NCI-H2171 (cell line): ENCODE measurements at places on chromosomes 6 and 20.

DNA sequence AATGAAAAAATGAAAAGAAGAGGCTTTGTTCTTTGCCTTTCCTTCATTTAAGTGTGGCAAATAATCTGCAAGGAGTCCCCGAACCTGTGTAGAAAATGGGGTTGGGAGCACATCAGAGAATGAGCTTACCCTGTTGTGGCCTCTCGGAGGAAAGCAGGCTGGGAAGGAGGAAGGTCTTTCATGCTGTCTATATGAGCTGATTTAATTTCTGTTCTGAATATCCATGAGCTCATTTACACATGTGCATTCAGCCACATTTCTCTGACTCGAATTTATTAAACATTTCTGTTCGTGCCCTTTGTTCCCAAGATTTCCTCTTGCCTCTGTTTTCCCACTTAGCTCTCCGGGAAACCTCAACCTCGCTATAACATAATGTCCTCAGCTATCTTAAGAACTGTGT lies 584.4 kb upstream of the CDH4 start:
- DNase-seq: no peak

DNA sequence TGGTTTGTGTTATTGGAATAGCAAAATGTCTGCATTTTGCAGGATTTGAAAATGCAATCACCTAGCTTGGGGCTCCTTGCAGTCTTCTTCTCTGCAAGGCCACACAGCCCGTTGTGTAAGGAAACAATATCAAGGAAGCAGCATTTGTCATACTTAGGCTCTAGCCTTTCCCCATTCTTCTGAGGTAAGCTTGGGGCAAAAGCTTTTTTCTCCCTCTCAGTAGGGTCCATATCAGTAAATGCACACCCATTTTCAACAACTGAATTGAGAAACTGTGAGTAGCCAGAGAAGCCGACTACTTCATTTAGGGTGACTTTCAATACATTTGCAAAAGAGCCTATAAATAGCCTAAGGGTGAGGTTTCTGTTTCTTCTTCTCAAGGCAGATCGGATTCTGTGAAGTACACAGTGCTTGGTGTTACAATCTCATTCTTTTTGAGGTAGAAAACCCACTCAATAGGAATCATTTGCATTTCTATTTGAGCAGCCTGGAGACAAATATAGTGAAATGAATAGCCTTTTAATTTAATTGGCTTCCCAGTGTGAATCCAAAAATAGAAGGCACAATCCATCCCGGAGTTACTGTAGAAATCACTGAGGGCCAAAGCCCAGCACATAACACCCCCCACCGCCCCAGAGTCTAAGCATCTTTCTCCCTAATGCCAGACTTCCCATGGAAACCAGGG lies 61.8 kb downstream of the BTBD3 start:
- DNase-seq: no peak

DNA sequence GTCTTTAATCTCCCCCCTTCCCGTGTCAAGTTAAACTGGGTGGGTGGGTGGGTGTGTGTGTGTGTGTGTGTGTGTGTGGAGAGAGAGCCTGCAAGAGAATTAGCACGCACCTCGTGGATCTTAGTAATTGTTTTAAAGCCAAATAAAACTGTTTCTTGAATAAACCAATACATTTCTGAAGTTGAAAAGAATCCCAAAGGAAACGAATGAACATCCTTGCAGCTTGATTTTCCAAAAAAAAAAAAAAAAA lies 381 bp upstream of the BICRAL start:
- DNase-seq: peak; percentile 15

DNA sequence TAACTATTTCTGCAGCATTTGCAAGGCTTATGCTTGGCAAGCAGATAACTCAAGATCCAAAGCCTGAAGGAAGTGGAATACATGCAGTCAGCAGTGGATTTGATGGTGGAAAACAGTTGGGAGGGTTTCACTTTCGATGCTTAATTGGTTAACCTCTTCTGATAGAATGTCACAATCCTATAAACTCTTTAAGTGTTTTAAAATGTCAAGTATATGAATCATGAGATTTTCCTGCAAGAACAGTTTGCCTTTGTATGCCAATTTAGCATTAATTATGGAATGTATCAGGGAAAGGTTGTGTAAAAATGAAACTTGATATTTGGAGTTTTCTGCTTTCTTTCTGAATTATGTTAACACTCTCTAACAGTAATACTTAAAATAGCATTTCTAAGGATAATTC lies 36.6 kb downstream of the NKX2-4 start:
- DNase-seq: no peak

DNA sequence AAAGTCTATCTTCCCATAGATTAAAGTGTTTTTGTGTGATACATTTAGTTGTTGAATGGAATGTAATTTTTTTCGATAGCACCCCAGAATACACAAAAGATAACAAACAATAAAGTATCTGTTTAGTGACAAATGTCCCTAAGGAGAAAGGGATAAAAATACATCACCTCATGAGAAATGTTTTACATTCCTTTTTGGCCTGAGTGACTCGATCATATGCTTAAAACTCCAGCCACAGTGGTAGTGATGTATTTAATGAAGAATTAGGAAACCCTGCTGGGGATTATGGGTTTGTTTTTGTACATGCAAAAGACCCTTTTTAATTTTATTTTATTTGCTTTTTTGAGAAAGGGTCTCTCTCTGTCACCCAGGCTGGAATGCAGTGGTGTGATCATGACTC lies 4.3 kb upstream of the SGK1 start:
- no peak for DNase-seq

- no peak for DNase-seq
Measured at GRCh38 chr6:132887204-132887603, 72.8 kb downstream of the RPS12 start.

GRCh38 chr6:84052204-84052882 lies 18.8 kb downstream of the MRAP2 start:
- DNase-seq: peak; percentile 85

DNA sequence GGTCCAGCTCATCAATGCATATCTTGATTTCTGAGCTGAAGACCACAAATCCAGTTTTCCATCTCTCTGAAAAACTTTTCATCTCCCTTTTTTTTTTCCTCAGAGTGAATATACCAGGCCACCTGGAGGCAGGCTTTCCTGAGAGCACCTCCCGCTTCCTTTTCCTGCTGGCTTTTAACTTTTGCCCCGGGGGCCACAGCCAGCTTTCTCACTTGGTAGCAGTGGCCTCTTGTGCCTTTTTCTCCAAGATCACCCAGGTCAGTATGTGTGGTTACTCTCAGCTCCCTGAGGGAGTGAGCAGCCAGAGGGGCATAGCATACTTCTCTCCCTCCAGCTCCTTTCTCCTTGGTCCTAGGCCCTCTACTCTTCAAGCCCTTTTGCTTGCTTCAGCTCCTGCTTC lies at the start of gene BTN1A1:
Gene BTN1A1 (plus strand): TSS at position 202 of the 400 bp plus-strand sequence. CDS start 984 bp downstream, outside the sequence.
- no peak for DNase-seq

DNA sequence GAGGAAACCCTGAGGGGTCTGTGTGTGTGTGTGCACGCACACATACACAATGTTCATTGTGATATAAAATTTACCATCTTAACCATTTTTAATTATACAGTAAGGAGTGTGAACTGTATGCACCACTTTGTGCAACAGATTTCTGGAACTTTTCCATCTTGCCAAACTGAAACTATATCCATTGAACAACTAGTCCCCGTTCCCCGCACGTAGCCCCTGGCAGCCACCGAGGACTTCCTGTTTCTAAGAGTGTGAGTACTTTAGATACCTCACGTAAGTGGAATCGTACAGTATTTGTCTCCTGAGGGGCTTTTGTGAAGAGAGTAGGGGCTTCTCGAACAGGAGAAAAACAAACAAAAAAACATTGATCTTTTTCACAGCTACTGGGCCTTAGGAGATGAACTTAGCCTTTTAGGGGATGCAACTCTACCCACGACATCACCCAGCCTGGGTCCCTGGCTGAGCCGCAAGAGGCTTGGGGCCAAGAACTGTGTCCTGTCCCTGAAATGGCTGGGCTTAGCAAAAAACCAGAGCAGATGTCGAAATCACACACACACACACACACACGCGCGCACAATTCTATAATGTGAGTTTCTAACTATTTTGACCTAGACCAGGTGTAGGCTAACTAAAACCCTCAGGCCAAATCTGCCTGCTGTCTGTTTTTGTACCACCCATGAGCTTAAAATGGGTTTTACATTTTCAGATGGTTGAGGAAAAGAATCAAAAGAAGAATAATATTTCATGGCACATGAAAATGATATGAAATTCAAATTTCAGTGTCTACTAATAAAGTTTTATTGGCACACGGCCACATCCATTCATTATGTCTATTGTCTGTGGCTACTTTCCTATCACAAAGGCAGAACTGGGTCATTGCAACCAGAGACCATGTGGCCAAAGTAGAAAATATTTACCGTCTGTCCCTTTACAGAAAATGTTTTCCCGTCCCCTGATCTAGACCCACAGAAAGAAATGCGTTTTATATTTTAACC lies 144.2 kb downstream of the EYA2 start:
- DNase-seq: no peak

- no peak for DNase-seq
Measured at GRCh38 chr20:64224351-64225170, 31.0 kb upstream of the PCMTD2 start.

DNA sequence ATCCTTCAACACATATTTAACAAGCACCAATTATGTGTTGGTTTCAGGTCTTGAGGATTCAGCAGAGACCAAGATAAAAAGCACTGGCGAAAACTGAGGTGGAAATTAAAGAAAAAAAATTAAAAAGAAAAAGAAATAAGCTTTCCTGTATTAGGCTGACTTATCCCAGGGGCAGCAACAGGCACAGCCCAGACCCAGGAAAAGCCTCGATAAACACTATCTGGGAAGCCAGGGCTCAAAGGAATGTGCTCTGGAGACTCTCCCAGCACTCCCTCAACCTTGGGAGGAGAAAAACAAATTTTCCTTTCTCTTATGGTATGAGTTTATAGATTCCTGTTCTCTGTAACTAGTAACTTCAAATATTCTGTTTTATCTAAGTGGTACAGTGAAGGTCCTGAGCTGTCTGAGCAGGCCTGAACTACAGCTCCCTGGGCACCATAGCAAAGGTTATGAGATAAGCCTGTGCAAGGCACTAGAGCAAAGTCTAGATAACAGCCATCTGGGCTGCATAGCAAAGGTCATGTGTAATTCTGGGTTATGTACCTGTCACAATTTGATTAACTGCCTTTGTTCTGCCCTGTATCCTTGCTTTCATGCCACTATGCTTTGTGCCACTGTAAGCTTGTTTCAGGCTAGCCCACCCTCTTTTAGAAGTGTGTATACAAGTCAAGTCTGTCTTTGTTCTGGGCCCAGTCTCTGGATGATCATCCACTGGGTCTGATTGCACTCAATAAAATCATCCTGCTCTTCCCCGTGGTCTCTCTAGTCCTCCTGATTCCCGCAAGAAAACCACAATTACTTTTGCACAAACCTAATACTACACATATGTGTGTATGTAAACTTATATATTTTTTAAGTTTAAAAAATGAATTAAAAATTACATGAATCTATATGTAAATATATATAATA lies 54.0 kb downstream of the IL22RA2 start:
- no peak for DNase-seq

DNA sequence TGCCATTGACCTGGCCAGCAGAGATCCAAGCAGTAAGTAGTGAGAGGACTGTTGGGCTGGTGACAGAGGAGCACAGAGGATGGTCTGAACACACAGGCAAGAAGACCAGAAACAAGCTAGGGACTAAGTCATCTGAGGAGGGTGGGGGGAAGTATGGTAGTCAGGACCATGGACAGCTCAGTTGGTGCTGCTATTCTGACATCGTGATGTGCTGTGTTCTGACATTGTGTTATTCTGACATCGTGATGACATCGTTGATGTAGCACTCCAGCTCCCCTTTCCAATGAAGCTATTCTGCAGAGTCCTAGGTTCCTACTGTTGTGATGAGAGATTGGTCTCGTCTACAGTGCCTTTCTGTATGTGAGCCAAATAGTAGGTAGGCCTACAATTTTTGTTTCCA lies 28.7 kb downstream of the CFAP206 start:
- no peak for DNase-seq

DNA sequence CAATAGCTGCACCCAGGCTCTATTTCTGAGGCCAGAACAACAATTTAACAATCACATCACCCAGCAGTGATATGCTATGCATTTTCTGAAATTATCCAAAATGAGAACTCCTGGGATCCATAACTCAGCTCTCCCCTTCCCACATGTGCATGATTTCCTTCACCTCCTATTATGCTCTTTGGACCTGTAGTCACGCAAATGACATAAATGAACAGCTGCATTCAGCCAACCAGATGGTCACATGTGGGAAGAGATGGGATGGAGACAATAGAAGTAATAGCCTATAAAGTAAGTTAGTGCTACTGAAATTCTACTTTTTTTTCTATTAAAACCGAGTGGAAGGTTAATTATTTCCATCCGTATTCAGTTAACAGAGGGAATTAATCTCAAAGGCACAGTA lies 662.1 kb upstream of the ID4 start:
- DNase-seq: no peak

DNA sequence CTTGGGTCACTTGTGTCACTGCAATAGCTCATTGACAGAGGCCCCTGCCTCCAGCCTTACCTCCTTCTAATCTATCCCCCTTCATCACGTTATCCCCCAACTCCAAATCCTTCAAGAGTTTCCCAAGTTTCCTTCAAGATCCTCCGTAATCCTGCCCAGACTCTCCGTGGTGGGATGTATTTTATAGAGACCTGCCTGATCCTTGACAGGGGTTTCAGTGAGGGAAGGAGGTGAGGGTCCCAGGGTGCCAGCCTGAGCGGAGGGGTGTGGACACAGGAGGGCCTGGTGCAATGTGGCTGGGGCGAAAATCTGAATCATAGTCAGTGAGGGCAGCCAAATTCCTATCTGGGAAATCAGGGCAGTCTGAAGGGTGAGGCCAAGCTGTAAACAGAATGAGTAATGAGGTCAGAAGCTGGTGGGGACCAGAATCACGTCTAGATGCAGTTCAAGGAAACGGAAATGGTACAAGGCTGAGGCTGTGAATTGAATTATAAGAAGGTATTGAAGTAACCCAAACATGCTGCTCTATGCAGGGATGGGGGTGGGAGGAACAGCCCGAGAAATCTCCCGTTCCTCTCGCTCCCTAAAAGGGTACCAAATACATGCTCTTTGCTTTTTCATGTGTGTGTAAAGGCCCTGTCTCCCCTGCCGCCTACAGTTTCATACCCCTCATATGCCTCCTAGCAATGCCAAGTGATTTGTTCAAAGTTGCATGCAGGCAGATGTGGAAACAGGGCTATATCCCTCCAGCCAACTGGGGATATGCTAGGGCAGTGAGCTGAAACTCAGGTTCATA lies 35.4 kb upstream of the PIM1 start:
- no peak for DNase-seq

DNA sequence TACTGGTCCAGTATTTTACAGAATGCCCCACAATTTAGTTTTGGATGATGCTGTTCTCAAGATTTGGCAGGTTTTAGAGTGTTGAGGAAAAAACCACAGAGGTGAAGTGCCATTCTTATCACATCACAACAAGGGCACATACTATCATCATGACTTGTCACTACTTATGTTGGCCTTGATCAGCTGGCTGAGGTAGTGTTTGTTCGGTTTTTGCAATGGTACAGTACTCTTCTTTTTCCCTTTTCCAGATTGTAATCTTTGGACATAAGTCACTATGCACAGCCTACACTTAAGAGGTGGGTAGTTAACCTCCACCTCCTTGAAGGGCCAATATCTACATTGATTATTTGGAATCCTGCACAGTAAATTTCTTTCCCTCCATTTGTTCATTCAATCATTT lies 8.8 kb downstream of the TENT5A start:
- DNase-seq: no peak

- DNase-seq: no peak
Measured at GRCh38 chr6:169513478-169514193, 188.2 kb downstream of the WDR27 start.

GRCh38 chr20:52684176-52684575 lies 288.0 kb upstream of the TSHZ2 start:
- DNase-seq: no peak

GRCh38 chr6:36066817-36067216 lies 39.2 kb downstream of the MAPK14 start:
- no peak for DNase-seq

GRCh38 chr6:34149831-34150400 lies 4.0 kb upstream of the GRM4 start:
- DNase-seq: no peak
